ENCODE measurements at places on chromosomes 2 and 18.

GRCh38 chr2:134375935-134376334 is 122.1 kb downstream of the MGAT5 start:
- no peak for DNase-seq

DNA sequence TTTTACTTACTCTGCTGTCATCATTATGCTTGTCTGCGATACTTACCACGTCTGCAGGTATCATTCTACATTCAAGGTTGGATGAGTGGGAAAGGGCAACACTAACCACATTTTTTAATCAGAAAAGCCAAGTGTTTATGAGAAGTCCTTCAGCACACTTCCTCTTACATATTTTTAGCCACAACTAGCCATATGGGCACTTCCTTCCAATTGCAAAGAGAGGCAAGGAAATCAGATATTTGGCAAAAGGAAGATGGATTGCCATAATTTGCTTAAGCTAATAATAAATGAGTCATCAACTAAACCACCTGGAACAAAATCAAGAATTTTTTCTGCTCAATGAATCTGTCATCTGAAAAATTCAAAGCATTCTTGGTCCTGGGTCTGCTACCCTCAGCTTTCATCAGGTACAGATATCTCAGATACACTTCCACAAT is 16.7 kb upstream of the MRO start:
- no peak for DNase-seq

- no peak for DNase-seq
Measured at GRCh38 chr18:32175265-32175664, 14.6 kb upstream of the MEP1B start.

GRCh38 chr2:29347774-29348461 is 232.7 kb downstream of the CLIP4 start:
- DNase-seq, result no peak

DNA sequence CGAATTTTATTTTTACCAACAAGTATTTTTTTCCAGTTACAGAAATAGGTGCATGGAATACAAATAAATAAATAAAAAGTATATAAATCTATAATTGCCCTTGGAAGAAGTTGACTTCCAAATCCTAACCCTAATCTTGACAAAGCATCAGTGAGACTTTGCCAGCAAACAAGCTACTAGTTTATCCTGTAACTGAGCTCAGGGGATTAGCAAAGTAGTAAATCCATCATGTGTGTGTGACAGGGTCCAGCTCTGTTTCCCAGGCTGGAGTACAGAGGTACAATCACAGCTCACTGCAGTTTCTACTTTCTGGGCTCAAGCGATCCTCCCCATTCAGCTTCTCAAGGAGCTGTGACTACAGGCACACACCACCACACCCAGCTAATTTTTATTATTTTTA is 948.0 kb upstream of the CNTNAP5 start:
- DNase-seq, result no peak

DNA sequence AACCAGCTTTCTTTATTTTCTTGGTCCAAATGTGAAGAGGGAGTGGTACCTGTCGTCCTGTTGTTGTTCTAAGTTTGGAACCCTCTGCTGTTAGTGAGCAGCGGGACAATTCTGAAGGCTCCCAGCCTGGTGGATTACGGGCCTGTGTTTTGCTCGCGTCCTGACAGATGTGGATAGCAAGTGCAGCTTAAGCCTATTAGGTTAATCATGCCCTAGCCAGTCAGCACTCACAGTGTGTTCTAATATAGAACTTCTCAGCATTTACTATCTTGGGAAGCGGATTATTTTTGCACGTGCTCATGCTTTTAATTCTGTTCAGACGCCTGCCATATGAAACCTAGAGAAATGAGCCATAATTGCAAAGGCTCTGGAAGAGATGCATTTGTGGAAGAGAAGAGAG is at the start of gene PCARE:
TSS of gene PCARE (minus strand) at position 113 of the 400 bp plus-strand sequence. CDS start 262 bp downstream, outside the sequence.
- DNase-seq, result no peak

DNA sequence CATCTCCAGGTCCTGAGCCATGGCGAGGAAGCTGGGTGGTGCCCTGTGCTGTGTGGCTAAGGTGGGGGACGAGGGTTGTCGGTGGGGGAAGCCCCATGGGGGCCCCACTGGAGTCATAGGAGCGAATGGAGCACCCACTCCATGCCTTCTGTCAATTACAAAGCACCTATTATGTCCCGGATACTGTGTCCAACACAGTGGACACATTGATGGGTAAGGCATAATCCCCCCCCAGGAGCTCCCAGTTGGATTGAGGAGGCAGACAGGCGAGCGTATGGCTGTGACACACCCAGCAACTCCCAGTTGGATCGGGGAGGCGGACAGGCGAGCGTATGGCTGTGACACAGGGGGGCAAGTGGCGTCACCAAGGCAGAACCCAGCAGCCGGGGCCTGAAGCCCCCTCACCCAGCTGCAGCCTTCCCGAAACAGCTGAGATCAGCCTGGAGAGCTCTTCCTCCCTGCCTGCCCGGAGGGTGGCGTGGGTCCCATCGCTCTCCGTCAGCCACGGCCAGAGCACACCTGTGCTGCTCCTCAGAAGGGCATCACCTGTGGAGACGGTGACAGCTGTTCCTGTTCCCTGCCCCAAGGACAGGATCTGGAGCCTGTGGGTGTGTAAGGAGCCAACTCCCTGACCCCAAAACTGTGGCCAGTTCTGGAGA is 69.6 kb downstream of the HPCAL1 start:
- no peak for DNase-seq

DNA sequence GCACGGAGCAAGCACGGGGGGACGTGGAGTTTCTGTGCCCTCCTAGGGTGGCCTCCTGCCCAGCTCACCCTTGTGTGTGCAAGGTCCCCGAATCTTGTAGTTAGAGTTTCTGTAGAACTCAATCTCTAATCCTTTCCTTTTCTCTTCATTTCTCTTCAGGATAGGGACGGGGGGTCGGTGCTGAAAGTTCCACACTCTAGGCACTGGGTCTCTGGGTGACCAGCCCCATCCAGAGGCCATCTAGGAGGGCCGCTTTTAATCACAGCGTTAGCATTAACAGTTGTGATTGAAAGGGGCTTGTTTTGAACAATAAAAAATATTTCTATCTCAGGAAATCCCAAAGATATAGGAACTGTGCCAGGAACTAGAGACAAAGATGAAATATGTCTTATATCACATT is 10.5 kb downstream of the SOCS6 start:
- DNase-seq, result no peak
